Dermis lymphatic vessel endothelial cell (primary cell): ENCODE measurements at places on chromosomes 5 and 9. TPM values are rescaled to one million over a fixed set of nuclear protein-coding genes. Genes with fewer than 3 reads are reported as not detected.

PNPLA7 gene
- total RNA-seq, result 0.34 and 0.65 TPM in 2 replicates

ANGPTL2 gene
- 7.8 and 21.5 TPM in 2 replicates for total RNA-seq

POC5 gene
- total RNA-seq, result 9.8 and 10.1 TPM in 2 replicates

RGS14 gene
- total RNA-seq, result 4.6 and 5.1 TPM in 2 replicates

ZNG1A gene
- 27.4 and 43.3 TPM in 2 replicates for total RNA-seq

ACTL7A gene
- total RNA-seq, result not detected in 2 replicates
